ENCODE measurements at places on chromosomes 7 and 10.

DNA sequence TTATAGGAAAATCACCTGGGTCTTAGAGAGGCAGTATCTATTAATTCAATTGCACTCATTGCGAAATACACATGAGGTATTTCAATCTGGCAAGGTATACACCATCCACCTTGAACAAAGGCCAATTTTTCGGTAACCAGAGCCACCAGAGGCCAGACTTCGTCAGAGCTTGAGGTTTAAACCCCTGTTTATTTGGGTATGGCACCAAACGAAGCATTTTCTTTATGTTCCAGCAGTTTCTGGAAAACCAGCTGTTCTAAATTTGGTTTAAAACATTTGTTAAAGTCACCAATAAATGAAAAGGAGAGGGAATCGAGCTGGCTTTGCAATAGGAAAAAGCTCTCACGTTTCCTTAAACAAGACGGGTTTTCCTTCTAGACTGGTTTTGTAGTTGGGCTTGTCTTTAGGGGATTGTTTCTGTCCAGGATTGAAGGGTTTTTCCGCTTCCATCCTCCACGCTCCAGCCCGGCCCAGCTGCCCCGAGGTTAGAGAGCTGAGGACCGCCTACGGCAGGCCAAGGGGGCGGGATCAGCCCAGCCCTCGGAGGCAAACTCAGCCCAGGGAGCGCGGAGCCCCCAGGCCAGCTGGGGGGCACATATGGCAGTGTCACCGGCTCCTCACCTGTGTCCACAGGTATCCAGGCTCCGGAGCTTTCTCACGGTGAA is 539.4 kb upstream of the MGMT start:
- DNase-seq = no peak

GRCh38 chr10:13458687-13459012 is 70.2 kb downstream of the BEND7 start:
- DNase-seq = no peak

DNA sequence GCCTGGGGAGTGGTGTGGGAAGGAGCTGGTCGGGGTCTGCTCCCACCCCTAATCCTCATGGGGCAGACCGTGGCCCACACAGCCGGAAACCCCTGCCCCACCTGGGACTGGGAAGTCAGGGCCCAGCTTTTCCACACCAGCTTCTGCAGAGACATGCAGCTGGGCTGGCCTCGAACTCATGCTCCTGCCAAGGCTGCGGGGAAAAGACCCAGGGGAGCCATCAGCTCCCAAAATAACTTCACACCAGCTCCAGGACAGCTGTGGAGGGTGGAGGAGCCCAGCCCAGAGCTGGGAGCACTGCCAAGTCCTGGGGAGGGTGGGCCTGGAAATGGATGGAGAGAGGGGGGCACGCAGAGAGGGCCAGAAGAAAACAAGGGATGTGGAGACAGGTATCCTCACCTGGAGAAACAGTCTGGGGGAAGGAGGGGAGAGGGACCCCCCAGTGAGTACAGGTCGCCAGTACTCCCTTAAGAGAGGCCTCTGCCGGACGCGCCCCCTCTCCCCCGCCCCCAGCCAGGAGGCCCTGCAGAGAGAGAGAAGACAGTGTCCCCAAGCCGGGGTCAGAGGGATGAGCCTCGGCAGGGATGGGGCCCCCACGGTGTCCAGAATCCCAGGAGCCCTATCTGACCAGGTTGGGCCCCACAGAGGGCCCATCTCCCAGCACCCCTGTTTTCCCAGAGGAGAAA is 11.5 kb upstream of the GRIFIN start:
- DNase-seq = no peak

- no peak for DNase-seq
Measured at GRCh38 chr10:34181553-34182300, 633.4 kb downstream of the PARD3 start.

- no peak for DNase-seq
Measured at GRCh38 chr10:34615770-34616169, 199.3 kb downstream of the PARD3 start.

- DNase-seq = no peak
Measured at GRCh38 chr10:28906934-28907333, 229.6 kb downstream of the BAMBI start.

DNA sequence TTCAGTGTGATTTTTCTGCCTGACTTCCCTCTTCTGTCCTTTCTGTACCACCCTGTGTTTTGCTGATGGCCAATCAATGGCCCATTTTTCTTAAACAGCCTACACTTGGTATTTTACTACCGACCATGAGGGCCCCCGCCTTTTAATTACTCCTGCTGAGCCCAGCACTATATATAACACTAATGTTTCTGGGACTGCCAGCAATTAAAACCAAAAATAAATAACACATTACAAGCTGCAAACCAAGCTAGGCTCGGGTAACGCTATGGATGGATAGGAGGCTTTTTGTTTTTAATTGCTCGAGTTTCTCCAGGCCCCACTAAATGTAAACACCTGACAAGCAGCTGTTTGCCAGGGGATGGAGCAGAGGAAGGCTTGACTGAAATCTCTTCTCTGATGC is 915.4 kb upstream of the AUTS2 start:
- no peak for DNase-seq

DNA sequence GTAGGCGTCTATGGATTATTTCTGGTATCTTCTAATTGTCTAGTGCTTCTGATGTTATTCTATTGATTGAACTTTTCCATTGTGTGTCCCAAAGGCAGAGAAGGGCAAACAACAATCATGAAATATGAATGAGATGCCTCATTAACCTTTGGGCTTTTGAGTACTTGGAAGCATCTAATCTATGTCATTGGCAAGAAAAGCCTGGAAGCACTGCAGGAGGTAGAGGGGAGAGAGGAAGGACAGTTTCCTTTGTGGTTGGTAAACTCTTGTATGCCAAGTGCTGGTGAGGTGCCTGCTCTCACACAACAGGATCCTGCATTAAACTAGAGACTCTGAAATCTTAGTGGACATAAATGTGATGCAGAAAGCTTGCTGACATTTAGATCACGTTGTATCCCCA is 155.2 kb upstream of the TPK1 start:
- DNase-seq = no peak

DNA sequence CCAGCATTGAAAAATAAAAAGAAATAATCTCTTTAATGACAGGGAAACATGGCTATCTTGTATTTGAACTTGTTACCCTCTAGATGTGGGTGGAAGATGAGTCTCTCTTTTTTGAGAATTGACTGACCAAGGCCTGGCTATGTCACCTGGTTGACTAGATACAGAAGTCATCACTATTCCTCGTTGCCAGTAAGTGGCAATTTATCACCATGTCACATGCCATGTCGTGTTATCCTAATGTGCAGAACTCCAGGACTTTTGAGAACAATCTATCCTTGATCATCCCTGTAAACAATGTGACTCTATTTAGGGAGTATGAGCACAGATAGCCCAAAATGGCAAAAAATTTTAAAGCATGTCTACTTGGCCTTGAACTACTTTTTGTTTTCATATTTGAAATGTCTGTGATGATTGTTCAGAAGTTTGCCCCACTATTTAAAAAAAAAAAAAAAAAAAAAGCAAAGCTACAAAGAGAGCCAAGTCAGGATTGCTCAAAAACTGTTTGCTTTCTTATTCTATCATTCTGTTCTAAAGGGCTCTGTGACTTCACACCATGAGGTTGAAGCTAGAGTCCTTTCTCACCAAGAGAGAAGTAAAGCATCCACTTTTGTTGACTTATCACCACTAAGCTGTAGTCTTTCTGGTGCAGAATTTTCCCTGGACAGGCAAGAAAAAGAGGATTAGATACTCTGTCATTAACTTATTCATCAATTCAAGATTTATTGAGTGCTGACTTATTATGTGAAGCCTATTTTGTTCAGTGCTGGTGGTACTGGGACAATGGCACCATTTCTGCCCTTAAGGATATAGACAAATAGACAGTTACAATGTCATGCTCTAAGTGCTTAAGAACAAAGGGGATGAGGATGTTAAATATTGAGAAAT is 10.4 kb upstream of the WIPF3 start:
- no peak for DNase-seq

DNA sequence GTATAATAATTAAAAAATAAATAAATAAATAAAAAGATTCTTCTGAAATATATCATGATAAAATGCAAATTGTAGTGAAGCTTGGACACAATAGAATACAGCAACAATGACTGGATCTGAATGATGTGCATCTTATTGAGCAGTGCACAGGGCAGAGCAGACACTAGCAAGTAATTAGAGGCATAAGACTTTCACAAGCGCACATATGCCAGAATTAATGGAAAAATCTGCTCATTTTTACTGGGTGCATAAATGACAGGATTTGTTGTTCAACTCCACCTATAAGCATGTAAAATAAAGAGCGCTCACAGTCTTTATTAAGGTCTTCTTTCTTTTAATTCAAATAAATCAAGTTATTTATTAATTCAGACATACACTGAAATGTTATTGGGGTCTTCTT is 125.0 kb downstream of the DPY19L1 start:
- DNase-seq = no peak

GRCh38 chr7:1103009-1103788 is 15.3 kb downstream of the GPER1 start:
- DNase-seq = peak; percentile 2

- DNase-seq = no peak
Measured at GRCh38 chr7:82609746-82610145, 166.2 kb upstream of the CACNA2D1 start.

- no peak for DNase-seq
Measured at GRCh38 chr7:29494350-29494749, 69.3 kb upstream of the PRR15 start.

DNA sequence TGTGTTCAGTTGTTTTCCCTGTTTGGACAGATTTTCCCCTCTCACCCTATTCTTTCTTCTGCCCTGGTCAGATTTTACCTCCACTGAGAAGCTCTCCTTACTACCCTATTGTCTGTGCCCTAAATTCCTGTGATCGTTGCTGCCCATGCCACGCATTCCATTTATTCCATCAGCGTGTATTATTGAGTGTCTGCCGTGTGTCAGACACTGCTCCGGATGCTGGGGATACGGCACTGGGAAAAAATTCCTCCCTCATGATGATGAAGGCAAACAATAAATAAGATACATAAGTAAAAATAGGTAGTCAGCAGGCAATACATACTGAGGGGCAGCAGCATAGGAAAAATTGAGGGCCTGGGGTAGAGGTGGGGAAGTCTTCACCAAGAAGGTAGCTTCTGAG is 86.8 kb downstream of the FANK1 start:
- DNase-seq = no peak

DNA sequence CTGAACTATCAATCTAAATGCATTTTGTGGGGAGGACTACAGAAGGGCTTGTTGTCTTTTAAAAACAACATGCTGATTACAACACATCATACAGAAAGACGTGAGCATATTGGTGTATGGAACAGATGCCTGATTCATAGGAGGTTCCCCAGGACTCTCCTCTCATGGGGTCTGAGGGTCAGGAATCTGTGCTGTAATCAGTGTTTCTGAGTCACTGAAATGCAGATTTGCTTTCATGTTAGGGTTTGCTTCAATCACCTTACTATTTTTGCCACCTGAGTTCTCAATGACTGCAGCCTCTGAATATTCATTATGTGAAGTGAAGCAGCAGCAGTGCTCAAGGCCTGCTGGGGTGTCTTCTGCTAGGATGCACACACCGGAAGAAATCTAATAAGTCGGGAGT is 550 bp upstream of the ANK3 start:
- DNase-seq = no peak

GRCh38 chr7:120994512-120995410 is 6.2 kb downstream of the CPED1 start:
- DNase-seq = no peak

DNA sequence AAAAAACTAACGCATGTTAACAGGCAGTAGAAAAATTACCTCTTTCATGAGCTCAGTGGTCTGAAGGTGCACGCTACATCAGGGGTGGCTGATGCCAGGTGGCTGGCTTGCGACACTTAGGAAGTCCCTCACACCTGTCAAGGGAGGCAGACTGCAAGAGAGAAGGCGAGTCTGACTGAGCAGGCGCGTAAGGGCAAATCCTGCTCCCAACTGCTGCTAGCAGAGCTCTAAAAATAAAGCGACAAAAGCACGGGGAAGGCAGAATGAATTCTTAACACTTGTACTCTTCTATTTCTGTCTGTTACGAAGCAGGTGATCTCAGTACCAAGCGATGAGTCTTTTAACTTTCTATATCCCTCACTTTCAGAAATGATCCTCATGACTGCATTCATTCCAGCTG is 33.1 kb downstream of the CACNA2D1 start:
- DNase-seq = peak; percentile 88

GRCh38 chr7:101971457-101971856 is 154.0 kb downstream of the CUX1 start:
- DNase-seq = no peak

- DNase-seq = no peak
Measured at GRCh38 chr10:81502677-81503359, 372.2 kb upstream of the NRG3 start.

GRCh38 chr7:123712619-123713018 is 36.2 kb downstream of the WASL start:
- DNase-seq = no peak

GRCh38 chr10:112969131-112969530 is 19.1 kb downstream of the TCF7L2 start:
- no peak for DNase-seq

GRCh38 chr10:11208243-11208642 is 190.6 kb downstream of the CELF2 start:
- DNase-seq = no peak

DNA sequence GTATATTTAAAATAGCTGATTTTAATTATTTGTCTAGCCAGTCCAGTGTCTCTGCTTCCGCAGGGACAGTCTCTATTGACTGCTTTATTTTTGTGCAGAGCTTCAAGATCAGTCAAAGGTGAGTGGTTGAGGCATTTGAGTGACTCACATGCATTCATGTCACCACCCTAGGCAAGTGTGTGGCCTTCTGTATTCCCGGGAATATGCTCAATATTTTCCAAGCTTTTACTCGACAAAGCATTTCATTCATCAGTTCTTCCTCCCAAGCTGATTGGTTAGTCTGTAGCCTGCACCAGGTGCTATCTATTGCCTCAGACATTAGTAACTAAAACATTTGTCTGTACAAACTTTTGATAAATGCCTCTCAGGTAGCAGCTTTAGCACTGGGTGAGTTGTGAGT is 471.5 kb upstream of the NRG3 start:
- no peak for DNase-seq

Measured in posterior cingulate gyrus (tissue), 11 donors.